Brain pericyte (primary cell): ENCODE measurements at places on chromosomes 11 and 22.

DNA sequence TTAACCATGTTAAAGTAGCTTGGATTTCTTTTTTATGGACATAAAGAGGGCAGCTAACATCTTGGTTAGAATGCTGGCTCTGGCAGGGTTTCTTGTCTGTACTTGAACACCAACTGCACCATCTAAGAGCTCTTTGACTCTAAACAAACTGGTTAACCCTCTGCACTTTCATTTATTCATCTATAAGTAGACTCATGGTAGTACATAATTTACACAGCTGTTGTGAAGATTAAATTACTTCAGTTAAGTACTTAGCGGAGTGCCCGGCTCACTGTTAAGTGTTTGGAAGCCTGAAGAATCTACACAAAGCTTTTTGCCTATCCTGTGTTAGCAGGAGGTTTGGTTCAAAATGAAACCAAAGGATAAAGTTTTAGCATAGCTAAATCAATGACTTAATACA lies 846.2 kb upstream of the API5 start:
- DNase-seq = no peak

DNA sequence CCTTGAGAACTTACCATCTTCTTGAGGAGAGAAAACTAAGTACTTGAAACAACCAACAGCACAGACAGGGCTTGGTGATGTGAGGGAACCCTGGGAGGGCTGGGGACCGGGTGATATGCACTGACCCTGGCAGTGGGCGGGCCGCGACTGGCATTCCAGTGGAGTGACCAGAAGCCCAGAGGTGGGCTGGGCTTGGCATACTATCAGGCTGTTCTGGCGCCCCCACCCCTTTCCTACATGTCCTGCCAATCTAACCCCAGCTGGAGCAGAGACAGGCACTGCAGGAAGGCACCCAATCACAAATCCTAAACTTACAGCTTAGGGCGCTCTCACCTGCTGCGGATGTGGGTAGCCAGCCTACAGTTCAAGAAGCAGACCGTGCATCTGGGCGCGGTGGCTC lies 54.0 kb upstream of the GCAT start:
- no peak for DNase-seq

DNA sequence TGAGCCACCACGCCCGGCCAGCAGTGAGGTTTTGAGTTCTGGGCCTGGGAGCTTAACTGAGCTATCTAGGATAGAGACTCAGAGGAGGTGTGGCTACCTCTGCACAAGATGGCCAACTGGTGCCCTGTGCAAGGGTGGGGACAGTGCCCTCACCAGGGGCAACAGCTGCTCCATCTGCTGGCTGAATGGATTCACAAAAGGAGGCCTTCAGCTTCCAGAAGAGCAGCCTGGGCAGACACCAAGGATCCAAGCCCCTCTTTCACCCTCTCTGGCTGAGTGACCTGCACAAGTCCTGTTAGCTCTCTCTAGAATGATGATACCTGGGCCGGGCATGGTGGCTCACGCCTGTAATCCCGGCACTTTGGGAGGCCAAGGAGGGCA lies 33.5 kb upstream of the BAIAP2L2 start:
- no peak for DNase-seq

GRCh38 chr11:68213135-68213515 lies at the start of gene KMT5B:
KMT5B (minus strand) TSS chr11:68213296; CDS start chr11:68190076, 23,220 bp downstream.
- no peak for DNase-seq

DNA sequence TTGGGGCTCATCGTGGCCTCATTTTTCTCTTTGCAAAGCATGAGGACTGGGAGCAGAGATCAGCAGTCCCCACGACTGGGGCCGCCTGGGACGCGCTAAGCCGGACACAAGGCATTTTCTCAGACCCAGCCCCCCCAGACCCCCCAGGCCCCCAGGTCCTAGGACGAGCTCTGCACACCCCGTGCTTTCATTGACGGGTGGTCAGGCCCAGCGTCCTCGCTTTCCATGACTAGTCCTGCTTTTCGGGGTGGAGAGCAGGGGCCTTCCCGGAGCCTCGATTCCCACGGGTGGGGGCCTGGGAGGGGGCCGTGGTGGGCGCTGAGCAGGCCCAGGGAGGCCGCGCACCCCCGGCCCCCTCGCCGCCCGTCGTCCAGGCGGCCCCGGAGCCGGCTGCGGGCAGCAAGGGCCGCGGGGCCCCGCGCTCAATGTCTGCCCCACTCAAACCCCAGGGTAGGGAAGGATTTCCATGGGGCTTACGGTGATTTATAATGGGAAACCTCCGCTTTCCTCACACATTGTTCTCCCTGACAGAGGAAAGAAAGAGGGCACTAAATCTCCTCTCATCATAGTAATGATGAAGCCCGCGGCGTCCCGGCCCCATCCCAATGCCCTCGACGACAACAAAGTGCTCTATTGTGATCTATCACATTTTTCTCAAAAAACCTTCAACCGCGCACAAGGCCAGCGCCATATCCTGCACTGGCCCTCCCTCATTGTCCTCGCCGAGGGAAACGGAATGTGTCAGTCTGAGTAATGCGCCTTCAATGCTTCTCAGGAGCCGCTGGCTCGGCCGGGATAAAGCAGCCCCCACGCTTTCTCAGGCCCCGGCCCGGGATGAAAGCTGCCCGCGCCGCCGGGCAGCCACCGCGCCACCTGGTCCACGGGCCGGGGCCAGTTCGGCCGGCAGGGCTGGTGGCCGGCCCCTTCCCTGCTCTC lies 10.4 kb upstream of the LINC01488 start:
- no peak for DNase-seq

DNA sequence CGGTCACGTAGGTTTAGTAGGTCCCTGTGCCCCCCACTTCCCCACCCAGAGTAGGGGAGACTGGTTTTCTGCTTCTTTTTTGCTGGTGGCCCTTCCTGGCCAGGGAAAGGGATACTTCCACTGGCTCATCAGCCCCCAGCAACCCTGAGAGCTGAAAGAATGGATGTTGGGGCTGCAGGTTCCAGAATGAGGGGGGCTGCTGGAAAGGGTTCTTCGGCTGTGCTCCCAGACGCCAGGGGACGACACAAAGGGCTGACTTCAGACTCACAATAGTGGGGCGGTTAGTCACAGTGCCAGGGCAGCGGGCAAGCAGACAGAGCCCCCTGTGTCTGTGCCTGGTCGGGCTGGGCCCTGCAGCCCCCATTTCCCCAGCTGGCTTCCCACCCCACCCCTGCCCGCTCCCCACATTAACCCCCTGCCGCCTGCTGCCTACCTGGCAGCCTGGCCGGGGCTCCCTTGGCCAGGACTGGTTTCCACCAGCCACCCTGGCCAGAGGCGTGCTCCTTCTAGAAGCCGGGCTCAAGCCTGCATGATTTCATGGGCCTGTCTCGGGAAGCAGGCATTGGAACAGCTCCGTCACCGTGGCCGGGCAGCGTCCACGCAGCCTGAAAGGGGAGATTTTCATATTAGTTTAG lies 79.1 kb upstream of the WNT7B start:
- no peak for DNase-seq

DNA sequence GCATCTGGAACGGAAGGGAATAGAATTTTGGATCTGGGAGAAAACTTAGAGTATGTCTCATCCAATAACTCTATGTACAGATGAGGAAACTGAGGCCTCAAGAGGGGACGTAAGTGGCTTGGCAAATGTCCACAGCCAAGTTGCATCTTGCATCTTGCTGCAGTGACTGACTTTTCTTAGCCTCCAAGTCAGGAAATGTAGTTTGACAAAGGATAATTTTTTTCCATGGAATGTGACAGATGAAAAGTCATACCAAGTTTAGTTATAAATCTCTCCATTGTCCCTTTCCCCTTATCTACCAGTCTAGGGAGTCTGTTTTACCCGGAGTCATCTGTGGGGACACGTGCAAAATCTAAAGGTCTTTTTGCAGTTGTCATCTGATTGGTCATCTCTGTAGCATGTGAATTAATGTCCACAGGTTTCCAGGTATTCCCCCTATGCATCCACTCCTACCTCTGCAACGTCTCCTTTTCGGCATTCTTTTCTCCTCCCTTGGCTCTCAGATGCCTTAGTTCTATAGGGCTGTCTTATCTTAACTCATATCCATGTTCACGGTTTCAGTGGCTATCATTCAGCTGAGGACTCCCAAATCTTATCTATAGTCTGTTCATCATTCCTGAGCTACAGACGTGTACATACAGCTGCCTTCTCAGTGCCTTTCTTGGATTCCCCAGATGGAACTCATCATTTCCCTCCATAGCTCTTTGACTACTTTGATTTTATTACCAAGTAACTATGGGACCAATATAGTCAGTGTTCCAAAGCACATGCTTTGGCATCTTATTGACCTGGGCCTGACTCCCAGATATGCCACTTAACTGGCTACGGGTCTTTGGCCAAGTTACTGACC lies 139.5 kb upstream of the TIMP3 start:
- DNase-seq = no peak

- DNase-seq = no peak
These were observed 111.7 kb downstream of the MYO18B start for GRCh38 chr22:25853501-25854284.

- DNase-seq = peak; percentile 17
These were observed 21.7 kb upstream of the PLAAT3 start for GRCh38 chr11:63635762-63636465.

GRCh38 chr11:60182541-60183330 lies at the start of gene MS4A6A:
MS4A6A (minus strand) TSS chr11:60183083; CDS start chr11:60181727, 1,356 bp downstream.
- DNase-seq = no peak
